A549 treated with AZD2906 at 1 μM for 4 hours (cell line): ENCODE measurements at places on chromosomes 11 and 22. TPM values are rescaled to one million over a fixed set of nuclear protein-coding genes. Genes with fewer than 3 reads are reported as not detected.

PTPN5 gene
- 0.01 to 0.06 TPM (median 0.06 TPM) in 3 of 5 replicates, not detected in the others for total RNA-seq

ZNRD2 gene
- 63.9 to 77.4 TPM (median 76.9 TPM) in 5 replicates for total RNA-seq

OR11H1 gene
- total RNA-seq, result not detected in 5 replicates

OR5B21 gene
- not detected in 5 replicates for total RNA-seq

MB gene
- 6.3 to 8.7 TPM (median 7.7 TPM) in 5 replicates for total RNA-seq

P4HA3 gene
- total RNA-seq, result 38.3 to 57.4 TPM (median 50.5 TPM) in 5 replicates

PAFAH1B2 gene
- total RNA-seq, result 30.7 to 45.0 TPM (median 33.6 TPM) in 5 replicates

OR51B5 gene
- not detected in 5 replicates for total RNA-seq

PEX16 gene
- 16.8 to 22.9 TPM (median 19.7 TPM) in 5 replicates for total RNA-seq

POU2AF2 gene
- total RNA-seq, result not detected in 5 replicates

SMPD1 gene
- total RNA-seq, result 8.9 to 11.8 TPM (median 10.5 TPM) in 5 replicates

TIMP3 gene
- 1.00 to 1.5 TPM (median 1.2 TPM) in 5 replicates for total RNA-seq
